GM19239 (cell line): ENCODE measurements at places on chromosomes 11 and 22.

GRCh38 chr11:17643506-17644405 lies 75.6 kb upstream of the MYOD1 start:
- no peak for DNase-seq

- no peak for DNase-seq
Measured at GRCh38 chr11:12216671-12217374, 106.4 kb downstream of the MICAL2 start.

GRCh38 chr11:59671471-59671870 lies 2.6 kb upstream of the PATL1 start:
- DNase-seq: no peak

DNA sequence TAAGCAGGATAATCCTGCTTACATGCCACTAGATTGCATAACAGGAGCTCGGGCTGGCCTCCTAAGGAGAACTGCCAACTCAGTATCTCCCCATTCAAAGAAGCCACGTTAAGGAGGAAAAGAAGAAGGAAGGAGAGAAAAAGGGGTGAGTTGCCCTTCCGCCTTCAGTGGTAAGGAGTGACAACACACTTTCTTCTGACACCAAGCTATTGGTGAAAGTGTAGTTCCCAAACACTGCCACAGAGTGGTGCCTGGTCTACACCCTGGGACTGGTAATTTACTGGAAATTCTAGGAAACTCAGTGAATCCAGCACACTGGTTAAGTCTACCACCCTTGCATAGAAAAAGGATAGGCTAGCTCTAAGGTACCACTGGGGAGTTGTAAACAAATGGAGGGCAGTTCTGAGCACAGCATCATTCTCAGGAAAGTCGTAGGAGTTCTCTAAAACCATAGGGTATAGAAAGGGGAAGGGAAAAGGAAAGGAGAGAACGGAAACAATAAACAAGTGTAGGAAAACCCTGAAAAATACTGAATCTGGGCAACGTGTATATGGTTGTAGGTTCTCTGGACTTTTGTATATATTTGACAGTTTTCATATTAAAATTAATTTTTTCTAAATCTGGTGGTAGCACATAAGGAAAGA lies 58.2 kb downstream of the RRAS2 start:
- DNase-seq: no peak

DNA sequence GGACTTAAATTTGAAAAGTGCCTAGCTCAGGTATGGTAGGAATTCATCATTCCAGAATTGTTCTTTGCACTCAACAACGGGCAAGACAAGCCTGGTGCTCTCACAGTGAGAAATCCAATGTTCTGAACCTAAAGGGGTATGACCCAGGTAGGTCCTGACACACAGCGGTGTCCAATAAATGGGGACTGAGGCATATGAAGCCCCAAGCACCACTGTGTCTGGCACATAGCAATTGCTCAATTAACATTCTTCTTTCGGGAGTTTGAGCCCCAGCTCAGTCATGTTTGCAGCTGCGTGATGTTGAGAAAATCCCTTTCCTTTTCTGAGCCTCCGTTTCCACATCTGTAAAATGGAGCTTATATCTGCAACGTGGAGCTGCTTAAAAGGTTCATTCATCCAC lies 535.8 kb downstream of the MIAT start:
- no peak for DNase-seq

DNA sequence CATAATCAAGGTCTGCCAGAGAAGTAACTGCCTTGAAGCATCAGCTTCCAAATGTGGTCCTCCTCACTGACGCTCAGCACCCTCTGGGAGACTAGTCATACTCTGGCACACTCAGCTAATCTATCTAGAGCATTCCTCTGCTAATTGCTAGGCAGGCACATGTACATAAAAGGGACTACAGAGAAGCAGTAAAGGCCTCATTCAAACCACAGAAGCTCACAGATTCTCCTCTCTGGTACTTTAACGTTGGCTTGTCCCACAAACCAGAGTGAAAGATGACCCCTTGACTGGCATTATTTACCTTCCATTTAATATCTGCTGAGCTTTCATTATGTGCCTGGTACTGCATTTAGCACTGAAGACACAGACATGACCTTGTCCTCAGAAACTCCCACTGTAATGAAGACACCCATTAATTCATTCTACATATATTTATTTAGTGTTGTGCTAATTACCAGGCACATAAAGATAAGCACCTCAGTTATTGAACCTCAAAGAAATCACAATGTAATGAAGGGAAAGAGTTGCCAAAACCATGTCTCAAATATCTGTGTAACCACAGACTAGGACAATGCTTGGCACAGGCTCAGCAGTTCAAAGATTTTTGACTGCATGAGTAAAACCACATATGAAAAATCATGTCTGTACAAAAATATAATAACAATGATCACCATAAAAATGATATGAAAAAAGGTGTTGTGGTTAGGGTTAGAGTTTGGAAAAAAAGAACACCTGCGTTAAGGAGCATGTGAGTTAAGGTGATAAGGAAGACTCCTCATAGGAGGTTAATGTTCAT lies 550.4 kb downstream of the DLG2 start:
- no peak for DNase-seq

DNA sequence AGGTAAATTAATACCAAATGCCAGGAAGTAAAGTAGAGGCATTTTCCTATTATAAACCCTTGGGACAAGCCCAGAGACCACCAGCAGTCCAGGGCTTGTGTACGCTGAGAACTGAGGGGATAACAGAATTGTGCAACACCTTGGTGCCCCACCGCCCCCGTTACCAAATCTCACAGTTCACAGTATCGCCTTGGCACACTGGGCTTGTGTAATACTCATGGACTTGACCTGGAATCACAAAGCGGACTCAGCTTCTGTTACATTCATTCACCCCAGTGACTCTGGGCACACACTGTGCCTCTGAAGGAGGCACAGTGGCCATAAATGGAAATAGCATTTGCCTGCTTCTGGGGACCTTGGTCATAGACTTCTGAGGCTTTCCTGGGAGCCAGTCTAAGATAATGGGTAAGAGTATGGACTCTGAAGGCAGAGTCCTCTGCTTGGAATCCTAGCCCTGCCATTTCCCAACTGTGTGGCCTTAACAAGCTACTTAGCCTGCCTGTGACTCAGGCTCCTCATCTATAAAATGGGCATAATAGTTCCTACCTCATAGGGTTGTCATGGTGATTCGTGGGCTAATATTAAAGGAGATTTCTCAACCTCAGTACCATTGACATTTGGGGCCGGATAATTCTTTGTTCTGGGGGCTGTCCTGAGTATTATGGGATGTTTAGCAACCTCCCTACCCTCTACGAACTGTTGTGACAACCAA lies 53.7 kb downstream of the TIMP3 start:
- no peak for DNase-seq

GRCh38 chr11:64186492-64187165 lies 658 bp downstream of the STIP1 start:
- no peak for DNase-seq
